ENCODE measurements at places on chromosomes 12 and 14. TPM values are rescaled to one million over a fixed set of nuclear protein-coding genes. Genes with fewer than 3 reads are reported as not detected.

The DDX11 gene
- 173 TPM for total RNA-seq

The GSC gene
- total RNA-seq, result not detected

The PGF gene
- total RNA-seq, result 0.14 TPM

The ASPG gene
- not detected for total RNA-seq

The RERGL gene
- total RNA-seq, result not detected

The ZDHHC22 gene
- total RNA-seq, result not detected

The ATG2B gene
- 18.8 TPM for total RNA-seq

The GPRC5D gene
- total RNA-seq, result not detected

The LEMD3 gene
- 32.1 TPM for total RNA-seq

The ANKRD33 gene
- not detected for total RNA-seq

The CCDC197 gene
- not detected for total RNA-seq

The SERPINA3 gene
- not detected for total RNA-seq

The PCED1B gene
- total RNA-seq, result 42.3 TPM

The TSHR gene
- 1.9 TPM for total RNA-seq

The NEUROD4 gene
- total RNA-seq, result not detected

Data from T-helper 2 cell treated with Interferon-gamma antibody and Interleukin-4, amounts not matched to agents 100 ng/mL and 5 ng/mL, for 36 hours (primary cell).